NCI-H1694 (cell line): ENCODE measurements at places on chromosomes 2 and 18.
A peak's percentile ranks its signal among the peaks of the same experiment; 100 is the strongest.

DNA sequence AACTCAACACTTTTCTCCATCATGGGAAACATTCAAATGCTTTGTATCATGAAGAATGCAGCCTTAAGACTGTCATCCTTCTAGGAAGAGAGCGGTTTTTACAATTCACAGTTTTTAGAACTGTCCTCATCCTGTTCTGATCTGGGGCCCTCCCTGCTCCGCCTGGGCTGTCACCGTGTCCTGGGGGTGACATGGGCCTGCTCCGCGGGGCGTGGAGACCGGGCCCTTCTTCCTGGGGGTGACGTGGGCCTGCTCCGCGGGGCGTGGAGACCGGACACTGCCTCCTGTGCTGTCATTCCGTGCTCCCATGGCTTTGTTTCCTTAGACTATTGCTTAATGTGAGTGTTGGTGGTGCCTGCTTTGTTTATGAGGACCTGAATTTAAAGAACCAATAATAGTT is 122.8 kb downstream of the TMEM18 start:
- DNase-seq = no peak

DNA sequence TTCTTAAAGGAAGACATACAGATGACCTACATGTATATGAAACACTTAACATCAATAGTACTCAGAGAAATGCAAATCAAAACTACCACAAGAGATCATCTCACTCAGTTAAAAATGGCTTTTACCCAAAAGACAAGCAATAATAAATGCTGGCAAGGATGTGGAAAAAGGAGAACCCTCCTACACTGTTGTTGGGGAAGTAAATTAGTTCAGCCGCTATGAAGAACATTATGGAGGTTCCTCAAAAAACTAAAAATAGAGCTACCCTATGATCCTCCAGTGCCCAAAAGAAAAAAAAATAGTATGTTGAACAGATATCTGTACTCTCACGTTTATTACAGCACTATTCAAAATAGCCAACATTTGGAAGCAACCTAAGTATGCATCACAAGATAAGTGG is 1579.4 kb upstream of the TMEFF2 start:
- DNase-seq = no peak

DNA sequence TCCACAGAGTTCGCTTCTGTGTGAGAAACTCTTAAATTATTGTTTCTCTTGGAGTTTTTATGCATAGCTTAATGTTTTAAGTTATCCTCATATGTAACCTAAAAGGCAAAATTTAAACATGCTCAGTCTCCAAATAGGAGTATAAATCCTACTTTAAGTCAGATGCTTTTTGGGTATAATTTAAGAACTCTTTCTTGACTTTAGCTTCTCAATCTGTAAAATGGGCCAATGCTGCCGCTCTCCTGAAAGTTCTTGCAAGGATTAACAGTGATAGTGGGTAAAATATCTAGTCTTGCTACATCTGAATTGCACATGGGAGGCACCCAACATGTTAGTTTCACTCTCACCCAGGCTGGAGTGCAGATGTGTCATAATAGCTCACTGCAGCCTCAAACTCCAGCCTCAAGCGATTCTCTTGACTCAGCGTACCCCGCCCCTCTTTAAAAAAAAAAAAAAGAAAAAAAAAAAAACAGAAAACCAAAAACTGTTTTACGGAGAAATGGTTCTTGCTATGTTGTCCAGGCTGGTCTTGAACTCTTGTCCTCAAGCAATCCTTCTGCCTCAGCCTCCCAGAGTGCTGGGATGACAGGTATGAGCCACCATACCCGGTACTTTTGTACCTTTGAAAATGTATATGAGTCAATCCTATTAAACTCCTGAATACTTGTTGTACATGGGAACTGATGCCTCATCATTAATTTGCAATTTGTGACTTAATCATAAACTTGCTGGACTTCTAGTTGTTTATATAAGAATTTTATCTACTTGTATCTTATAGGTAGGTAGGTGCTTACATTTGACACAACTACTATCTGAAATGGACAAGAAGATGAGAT is 1.8 kb downstream of the FBXO48 start:
- DNase-seq = no peak

DNA sequence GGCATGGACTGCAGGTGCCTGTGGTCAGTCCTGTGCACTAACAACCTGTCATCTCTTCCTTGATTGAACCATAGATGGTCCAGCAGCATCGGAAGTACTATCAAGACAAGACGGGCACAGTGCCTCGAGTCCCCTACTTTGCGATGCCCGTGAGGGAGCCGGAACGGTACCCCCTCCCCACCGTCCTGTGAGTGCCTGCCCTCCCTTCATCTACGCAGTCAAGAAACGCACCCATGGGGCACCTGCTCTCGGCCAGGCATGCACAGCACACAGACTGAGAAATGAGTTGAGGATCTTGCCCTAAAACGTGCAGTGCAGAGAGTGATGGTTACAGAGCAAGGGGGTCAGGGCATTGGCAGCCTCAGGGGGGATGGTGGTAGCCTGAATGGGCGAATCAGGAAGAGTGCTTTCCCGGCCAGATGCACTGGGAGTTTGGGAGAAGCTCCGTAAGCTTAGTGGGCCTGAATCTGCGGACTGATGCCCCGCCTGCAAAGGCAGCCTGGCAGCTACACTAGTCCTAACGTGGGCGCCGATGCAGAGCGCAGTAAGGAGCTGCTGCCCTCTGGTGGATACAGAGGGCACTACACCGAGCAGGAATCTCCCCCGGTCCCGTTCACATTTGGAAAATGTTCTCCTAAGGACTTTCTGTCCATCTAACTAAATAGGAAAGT is 63.6 kb downstream of the CIB4 start:
- peak; percentile 87 for DNase-seq

DNA sequence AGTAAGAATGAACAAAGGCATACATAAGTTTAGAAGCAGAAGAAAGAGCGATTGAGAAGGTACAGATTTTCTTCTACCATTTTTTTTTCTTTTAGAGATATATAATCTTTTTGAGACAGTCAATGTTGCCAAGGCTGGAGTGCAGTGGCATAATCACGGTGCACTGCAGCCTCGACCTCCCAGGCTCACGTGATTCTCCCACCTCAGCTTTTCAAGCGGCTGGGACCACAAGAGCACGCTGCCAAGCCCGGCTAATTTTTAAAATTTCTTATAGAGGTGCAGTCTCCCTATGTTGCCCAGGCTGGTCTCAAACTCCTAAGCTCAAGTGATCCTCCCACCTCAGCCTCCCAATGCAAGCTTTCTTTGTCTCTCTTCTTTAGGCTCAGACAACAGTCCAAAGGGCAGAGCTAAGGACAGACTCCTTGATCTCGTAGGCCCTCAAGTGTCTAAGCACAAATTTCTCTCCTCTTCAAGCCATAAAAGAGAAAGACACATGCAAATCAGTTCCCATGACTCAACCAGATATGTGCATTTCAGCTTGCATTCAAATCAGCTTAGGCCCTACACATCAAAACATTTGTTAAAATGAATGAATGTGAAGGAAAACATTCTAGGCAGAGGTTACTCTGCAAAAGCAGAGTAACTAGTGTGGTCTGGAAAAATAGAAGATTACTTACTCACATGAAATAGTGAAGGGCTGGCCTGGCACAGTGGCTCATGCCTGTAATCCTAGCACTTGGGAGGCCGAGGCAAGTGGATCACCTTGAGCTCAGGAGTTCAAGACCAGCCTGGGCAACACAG is 18.0 kb downstream of the ITSN2 start:
- no peak for DNase-seq

GRCh38 chr2:3633089-3633981 is 24.7 kb upstream of the ALLC start:
- peak; percentile 99 for DNase-seq

GRCh38 chr2:156896294-156896693 is 361.2 kb upstream of the GALNT5 start:
- DNase-seq = no peak

- DNase-seq = no peak
Measured at GRCh38 chr2:240155745-240156390, 15.4 kb upstream of the OTOS start.

DNA sequence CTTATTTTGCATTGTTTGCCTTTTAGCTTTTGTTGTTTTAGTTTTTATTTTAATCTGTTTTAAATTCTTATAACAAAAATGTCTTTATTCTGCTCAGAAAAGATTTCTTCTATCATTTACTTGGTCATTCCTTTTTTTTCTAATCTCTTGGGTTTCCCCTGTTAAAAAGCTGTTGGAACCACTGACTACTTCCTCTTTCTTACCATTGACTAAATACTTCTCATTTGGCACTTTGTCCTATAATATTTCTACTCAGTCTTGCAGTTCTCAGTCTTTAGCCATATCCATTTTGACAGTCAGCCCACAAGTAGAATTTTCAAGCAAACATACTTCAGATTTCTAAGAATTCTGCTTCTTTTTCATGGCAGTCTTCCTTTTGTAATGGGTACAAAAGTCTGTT is 567.2 kb downstream of the SATB2 start:
- no peak for DNase-seq

GRCh38 chr2:197191177-197191939 is 119.2 kb downstream of the ANKRD44 start:
- peak; percentile 59 for DNase-seq

DNA sequence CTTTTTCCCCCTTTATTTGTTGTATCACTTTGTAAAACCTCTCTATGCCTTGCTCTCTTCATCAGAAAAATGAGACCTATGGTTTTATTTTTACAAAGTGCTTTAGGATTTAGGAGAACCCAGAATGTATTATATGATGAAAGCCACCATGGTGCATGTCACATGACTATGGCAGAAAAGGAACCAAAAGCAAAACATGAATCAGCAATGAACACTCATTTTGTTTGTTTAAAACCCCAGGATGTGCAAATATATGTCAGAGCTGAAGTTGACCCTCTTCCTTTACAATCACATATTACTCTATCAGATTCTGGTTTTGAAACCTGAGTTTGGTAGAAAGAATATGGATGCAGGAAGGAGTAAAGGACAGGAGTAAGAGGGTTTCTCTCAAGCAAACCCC is 70.0 kb downstream of the FIGN start:
- DNase-seq = no peak

DNA sequence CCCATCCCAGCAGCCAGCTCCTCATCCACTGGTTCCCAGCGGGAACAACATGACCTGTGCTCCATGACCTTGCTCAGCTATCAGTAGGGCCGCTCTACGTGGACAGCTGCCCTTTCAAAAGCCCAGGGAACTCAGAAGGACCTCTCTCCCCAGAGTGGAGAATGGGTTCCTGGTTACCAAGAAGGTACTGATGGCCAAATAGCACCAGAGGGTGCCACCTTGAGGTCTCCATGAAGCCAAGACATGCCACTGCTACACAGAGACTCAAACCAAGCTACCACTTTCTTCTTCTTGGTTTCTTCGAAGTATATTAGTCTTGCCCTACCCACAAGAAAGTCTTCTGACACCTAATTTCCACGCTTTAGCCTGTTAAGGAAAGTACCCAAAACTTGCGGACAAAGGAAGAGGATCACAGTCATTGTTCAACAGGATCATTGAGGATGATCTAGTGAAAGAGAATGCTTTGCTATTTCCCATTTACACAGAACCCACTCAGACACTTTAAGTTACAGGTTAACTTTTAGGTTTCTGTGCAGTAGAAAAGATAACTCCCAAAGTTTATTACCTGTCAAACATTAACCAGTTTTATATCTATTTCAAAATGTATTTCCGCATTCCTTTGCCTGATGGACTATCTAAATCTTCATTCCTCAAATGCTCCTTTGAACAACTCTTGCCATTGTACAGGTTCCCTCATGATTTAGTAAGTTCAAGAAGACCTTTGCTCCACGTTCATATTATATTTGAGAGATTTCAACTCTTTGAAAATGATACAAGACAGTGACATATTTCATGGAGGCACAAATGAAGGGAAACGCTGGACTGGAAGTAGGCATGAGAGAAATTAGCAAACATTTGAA is 102.2 kb downstream of the ALPK2 start:
- no peak for DNase-seq

DNA sequence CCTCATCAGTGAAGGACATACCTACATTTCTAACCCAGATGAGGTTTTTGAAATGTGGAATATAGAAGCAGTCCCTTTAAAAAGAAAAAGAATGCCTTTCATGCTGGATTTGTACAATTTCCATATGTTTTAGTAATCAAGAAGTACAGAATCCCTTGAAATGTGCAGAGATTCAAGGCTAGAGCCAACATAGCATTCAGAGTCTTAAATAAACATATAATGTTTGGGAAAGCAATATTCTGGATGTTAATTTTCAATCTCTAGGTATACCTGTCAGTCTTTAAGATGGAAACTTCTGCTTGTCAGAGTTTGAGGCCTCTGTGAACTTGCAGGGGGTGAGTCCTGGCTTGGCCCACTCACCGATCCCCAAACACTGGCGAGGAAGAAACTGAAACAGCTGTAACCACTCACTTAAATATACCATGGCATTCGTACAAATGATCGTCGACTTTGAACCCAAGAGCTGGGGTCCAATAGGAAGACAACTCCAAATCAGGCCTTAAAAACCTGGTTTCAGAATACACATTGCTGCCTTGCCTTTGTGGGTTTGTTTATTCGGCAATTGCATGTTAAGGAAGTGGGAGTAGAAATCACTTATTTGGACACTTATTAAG is 132.8 kb upstream of the NCK2 start:
- no peak for DNase-seq

DNA sequence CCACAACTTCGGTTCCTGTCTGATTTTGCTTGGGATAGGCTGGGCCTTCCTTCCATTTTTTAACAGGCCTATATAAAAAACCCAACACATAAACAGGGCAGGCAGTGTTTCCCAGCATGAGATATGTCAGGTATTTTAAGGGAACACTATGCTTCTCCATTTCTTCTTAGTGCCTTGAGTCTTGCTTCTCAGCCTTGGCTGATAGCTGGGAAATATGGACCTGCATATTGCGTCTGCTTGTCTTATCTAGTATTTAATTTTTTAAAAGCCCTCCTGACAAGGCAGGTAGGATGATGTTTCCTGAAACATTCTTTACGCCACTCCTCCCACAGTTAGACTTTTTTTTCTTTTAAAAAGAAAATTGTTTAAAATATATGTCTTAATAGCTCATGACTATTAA is 45.5 kb upstream of the NABP1 start:
- no peak for DNase-seq

DNA sequence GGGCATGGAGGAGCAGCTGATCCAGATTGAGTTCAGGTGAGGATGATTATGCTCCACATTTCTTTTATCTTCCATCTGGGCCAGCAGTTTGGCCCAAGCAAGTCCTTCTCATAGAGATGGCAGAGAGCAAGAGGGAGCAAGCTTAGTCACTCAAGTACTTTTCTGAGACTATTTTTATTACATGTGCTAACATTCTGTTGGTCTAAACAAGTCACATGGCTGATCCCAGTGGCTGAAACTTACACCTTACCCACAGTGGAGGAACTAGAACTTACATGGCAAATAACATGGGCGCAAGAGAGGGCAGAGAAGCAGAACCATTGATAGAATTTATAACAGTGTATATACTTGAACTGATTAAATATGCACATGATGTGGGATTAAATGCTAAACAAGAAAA is 105.7 kb downstream of the KYNU start:
- no peak for DNase-seq

DNA sequence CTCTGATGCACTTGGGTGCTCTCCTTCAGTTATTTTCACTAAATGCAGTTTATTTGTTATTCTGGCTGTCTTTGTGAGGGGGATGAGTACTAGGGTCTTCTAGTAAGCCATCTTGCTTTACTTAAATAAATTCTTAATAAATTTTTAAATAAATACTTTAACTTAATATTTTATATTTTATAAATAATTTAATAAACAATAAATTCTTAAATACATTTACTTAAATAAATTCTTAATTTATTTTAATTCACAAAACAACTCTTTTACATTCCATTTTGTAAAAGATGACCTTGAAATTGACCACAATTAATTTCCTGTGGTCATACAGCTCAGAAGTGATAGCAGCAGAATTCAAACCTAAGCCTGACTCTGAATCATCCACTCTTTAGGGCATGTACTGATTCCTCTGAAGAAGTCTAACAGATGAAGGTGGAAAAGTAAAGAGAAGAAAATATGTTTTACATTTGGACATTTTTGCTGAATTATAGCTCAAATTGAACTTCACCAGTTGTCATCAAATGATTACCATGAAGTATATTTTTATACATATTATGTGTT is 28.8 kb downstream of the MYL1 start:
- no peak for DNase-seq
